ENCODE measurements at places on chromosomes 4 and X.

DNA sequence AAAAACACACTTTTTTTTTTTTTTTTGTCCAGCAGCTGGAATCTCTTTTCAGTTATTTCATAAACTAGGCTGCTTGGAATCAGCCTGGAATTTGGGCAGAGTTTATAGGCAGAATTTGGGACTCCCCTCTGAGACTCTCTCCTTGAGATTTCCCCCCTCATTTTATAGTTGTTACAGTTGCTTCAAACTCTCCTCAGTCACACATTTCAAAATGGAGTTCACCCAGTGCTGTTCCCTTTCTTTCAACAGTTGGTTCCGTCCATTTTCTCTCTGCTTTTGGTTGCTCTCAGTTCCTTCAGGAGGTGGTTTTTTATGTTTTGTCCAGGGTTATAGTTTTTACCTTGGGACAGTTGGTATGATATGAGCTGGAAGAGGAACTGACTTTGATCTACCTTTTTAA, 27.5 kb downstream of the NSD2 start:
- DNase-seq, result no peak

DNA sequence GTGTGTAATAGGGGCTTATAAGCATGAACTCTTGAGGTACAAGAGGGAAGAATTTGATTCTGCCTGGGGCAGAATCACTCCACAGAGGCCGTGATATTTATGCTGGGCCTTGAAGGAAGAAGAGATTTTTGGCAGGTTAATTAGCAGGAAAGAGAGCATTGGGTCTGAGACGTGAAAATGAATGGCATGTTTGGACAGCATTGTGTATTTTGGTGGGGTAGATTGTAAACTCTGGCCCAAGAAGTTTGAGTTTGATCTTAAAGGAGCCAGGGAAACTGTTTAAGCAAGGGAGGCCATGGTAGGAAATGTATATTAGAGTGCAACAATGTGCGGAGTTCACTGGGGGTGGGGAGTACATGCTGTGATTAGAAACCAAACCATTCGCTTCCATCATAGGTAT, 62.4 kb downstream of the NPNT start:
- no peak for DNase-seq

DNA sequence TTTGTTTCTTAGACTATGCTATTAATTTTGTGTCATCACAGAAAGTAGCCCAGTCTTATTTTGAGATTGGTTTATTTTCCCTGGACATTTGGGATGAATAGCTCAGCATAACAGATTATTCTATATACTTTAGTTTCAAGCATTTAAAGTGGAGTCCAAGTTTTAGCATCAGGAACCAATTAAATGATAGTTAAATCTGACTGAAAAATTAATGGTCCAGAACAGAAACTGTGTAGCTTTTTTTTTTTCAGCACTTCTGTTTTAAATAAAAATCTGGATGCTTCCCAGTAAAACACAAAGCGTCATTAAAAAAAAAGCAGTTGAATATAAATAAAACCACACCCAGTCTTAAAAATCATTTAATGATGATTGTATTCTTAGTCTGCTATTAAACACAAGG, 59.4 kb upstream of the PITX2 start:
- no peak for DNase-seq

- no peak for DNase-seq
Measured at GRCh38 chr4:38067499-38067898, 107.3 kb downstream of the PTTG2 start.

DNA sequence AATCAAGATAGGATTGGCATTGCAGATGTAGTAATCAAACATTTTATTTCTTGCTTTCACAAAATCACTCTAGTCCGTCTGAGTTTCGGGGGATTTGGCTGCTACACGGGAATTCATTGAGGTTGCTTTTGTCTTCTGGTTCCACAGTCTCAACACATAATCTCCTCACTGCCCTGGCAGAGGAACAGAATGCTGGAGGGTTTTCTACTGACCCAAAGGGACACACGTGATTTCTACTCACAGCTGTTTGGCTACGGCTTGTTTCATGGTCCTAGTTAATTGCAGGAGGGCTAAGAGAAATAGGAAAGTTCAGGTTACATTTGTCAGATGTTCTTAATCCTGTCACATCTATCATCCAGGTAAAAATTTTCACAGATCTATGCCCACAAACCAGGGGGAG, 1811.6 kb downstream of the ARAP2 start:
- no peak for DNase-seq

GRCh38 chr4:53602390-53602789, 11.1 kb upstream of the LNX1 start:
- no peak for DNase-seq

GRCh38 chr4:143482840-143483239, 30.7 kb upstream of the SMARCA5 start:
- no peak for DNase-seq

DNA sequence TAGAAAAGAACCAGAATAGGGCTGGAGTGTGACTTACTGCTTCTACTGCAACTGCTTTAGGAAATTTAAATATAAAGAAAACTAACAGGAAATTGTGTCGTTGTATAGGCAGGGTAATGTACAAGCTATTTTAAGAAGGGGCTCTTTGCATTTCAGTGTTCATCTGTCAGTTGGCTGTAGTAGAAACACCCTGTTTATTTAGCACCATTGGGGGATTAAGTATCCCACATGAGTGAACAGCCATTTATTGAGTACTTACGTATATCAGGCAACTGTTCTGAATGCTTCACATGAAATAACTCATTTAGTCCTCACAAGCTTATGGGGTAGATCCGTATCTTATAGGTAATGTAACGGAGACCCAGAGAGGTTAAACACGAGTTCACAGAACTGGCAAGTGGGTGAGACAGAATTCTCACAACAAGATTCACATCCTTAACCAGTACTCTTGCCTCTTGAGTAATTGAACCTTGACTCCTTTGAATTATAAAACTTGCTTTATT, 23.9 kb downstream of the STIM2 start:
- DNase-seq, result no peak

Measured in stimulated activated CD4-positive, alpha-beta T cell treated with anti-CD3 and anti-CD28 coated beads, Interleukin-4, amount 100 ng/mL, for 4 hours (primary cell).